ENCODE measurements at places on chromosomes 6 and 20. TPM values are rescaled to one million over a fixed set of nuclear protein-coding genes. Genes with fewer than 3 reads are reported as not detected.

Gene ZC3H12D
- polyA plus RNA-seq, result 8.2 TPM

Gene RAE1
- 38.6 TPM for polyA plus RNA-seq

Gene PXDC1
- 9.5 TPM for polyA plus RNA-seq

Gene MPIG6B
- polyA plus RNA-seq, result 1.8 TPM

Gene SAMD5
- polyA plus RNA-seq, result not detected

Gene TTLL9
- polyA plus RNA-seq, result not detected

Gene CST7
- polyA plus RNA-seq, result 22.8 TPM

Gene MEA1
- 76.3 TPM for polyA plus RNA-seq

Gene NT5DC1
- polyA plus RNA-seq, result 83.2 TPM

Gene IL17A
- polyA plus RNA-seq, result not detected

Gene B3GAT2
- polyA plus RNA-seq, result 0.23 TPM

Gene EDN1
- not detected for polyA plus RNA-seq

Gene MMP24
- 0.09 TPM for polyA plus RNA-seq

Gene MCCD1
- polyA plus RNA-seq, result not detected

Gene NECAB3
- 4.1 TPM for polyA plus RNA-seq

Gene HBS1L
- 38.0 TPM for polyA plus RNA-seq

Gene SYTL3
- polyA plus RNA-seq, result 1.8 TPM

Gene LHFPL5
- not detected for polyA plus RNA-seq

Gene SLC13A3
- polyA plus RNA-seq, result not detected

Gene LAMA4
- not detected for polyA plus RNA-seq

Gene RRP36
- polyA plus RNA-seq, result 54.8 TPM

Gene RBBP8NL
- polyA plus RNA-seq, result not detected

Gene OR2J3
- polyA plus RNA-seq, result not detected

Gene PTK7
- polyA plus RNA-seq, result not detected

Gene GRM1
- not detected for polyA plus RNA-seq

Gene MACROD2
- 1.3 TPM for polyA plus RNA-seq

Gene OXT
- polyA plus RNA-seq, result 0.59 TPM

Gene MUC22
- polyA plus RNA-seq, result not detected

Gene OSBPL2
- 25.6 TPM for polyA plus RNA-seq

Gene GNAS-AS1
- not detected for polyA plus RNA-seq
